ENCODE measurements at places on chromosomes 4 and X.

- no peak for DNase-seq
These were observed 1219.0 kb downstream of the ARAP2 start for GRCh38 chr4:35025152-35025834.

- DNase-seq: no peak
These were observed 112.1 kb downstream of the DHRSX start for GRCh38 chrX:2388669-2389068.

- DNase-seq: no peak
These were observed 25.5 kb downstream of the ABLIM2 start for GRCh38 chr4:8132947-8133705.

- DNase-seq: no peak
These were observed 76.0 kb downstream of the SPIN4 start for GRCh38 chrX:63275127-63275526.

DNA sequence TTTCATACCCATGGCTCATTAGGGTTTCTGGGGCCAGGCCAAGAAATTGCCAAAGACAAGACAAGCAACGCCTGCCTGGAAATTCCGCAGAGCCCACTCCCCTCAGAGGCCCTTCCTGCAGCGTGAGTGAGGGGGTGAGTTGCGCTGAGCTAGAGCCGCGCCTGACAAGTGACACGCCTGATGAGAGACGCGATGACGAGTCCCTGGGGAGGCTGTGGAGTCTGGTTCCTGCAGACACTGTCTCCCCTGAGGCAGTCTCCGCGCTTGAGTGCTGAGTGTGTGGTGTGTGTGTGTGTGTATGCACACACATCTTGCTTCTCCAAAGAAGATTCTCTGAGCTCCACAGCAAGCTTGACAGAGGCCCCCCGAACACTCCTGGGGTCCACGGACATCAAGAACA lies 269.8 kb downstream of the BCOR start:
- DNase-seq: no peak
